Stimulated activated CD4-positive, alpha-beta T cell treated with anti-CD3 and anti-CD28 coated beads, Interleukin-2, amount 100 ng/mL, for 24 hours (primary cell): ENCODE measurements at places on chromosomes 6 and 20.

- no peak for DNase-seq
These were observed 125.8 kb upstream of the BCLAF1 start for GRCh38 chr6:136415351-136416007.

DNA sequence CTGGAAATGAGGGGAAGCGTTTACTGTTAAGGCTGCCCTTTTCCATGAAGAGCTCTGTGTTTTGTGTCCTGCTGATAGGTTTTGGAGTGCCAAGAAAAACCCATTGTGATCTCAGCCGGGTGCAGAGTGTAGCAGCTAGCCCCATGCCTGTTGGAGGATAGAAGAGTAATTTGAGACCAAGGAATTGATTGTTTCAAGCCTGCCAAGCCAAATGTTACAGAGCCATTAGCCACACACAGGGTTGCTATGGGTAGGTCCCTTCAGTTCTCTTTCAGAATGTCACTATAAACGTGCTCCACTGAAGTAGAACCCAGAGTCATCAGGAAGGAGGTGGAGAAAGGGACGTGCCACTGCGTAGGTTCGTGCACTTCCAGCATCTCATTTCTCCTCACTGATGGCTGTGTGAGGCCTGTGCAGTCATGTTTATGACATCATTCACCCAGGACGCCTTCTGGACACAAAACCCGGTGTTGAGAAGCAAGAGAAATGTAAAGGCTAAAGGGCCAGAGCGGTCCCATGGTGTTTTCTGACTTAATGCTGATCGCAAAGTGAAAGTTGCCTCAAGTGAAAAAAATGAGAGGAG, 6.6 kb downstream of the GMPR start:
- no peak for DNase-seq

GRCh38 chr20:32960849-32961731, 43.1 kb downstream of the SUN5 start:
- DNase-seq = no peak

DNA sequence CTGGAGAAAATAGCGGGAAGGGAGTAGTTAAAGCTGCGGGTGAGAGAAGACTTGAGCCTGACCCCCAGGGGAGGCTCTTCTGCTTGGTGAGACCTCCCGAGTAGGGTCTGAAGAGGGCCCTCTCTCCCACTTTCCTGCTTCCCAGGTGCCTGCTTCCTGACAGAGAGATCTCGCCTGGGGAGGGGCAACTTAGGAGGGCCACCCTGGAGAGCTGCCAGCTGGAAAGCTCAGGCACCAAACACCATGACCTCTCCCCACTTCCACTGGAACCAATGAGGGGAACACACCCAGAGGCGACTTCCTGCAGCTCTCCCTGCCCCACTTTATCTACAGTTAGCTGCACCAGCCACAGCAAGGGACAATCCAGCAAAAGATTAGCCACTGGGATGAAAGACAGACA, 208.0 kb downstream of the TBXT start:
- DNase-seq = no peak

GRCh38 chr6:70398783-70399728, 14.3 kb upstream of the FAM135A start:
- DNase-seq = no peak

GRCh38 chr20:42254673-42255072, 636.5 kb upstream of the CHD6 start:
- no peak for DNase-seq
